ENCODE measurements at places on chromosomes 12 and 14.

DNA sequence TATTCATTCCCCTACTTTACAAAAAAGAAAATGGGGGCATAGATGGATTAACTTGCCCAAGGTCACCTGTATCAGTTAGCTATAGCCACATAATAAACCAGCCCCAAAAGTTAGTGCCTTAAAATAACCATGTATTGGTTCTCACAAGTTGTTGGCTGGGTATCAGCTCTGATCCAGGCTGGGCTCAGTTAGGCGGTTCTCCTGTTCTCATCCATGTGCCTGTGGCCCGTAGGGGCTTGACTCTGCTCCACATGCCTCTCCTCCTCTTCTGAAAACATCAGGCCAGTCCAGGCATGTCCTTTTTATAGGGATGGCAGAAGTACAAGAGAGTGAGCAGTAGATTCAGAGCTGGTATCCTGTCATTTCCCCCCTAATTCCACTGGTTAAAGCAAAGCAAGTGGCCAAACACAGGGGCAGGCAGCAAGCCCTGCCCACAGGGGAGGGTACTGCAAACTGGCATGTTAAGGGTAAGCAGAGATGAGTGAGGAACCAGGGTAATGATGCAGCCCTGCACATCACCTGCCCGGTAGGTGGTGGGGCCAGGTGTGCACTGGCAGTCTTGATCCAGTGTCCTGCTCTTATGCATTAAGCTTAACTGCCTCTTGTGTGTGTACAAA is 47.9 kb upstream of the TUNAR start:
- DNase-seq: no peak

GRCh38 chr12:56315249-56315621 is 553 bp downstream of the CNPY2 start:
- no peak for DNase-seq

DNA sequence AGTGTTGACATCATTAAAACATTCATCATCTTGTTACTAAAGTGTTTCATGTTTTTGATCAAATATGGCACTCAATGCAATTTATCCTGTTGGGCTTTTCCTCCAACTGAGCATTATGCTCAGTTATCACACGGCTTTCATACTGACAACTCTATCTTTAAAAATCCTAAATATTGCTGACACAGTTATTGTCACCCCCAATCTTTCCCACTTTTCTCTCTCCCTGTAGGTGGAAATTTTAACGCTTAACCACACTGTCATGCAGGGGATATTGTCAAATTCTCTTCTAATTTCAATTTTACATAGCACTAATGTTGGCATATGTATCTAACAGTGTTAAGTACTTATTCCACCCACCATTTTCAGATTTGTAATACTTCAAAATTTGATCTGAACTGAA is 59.7 kb upstream of the GPHB5 start:
- DNase-seq: no peak

DNA sequence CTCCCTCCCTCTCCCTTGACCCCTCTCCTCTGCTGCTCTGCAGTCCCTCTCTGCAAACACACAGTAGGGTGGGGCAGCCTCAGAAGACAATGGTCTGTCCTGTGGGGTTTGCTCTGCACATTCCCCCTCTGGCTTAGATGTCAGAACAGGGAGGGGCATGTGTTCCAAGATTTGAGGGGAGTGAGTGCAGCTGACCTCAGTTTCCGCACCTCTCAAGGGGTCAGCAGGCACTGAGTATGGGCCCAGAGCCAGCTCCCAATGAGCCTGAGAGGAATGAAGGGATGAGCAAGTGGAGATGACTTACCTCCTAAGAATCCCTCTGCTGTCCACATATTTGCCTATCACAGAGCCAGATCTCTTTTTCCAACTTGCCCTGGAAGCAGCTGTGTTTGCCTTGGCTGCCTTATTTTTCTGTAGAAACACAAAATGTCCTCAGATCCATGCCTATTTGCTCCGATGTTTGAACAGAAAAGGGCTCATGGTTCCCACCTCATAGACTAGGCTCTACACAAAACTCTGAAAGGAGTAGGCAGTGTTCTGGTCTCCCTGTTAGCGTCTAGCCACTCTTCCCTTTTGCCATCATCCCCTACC is 111.4 kb downstream of the CRACR2A start:
- no peak for DNase-seq

DNA sequence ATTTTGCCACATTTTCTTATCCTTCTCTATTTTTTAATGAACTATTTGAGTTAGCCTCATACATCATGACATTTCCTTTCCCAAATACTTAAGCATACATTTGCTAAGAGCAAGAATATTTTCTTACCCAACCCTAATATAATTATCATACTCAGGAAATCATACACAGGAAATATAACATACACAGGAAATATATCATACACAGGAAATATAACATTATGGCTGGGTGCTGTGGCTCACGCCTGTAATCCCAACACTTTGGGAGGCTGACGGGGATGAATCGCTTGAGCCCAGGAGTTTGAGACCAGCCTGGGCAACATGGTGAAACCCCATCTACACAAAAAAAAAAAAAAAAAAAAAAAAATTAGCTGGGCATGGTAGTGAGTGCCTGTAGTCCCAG is 4.9 kb downstream of the NCKAP1L start:
- no peak for DNase-seq

DNA sequence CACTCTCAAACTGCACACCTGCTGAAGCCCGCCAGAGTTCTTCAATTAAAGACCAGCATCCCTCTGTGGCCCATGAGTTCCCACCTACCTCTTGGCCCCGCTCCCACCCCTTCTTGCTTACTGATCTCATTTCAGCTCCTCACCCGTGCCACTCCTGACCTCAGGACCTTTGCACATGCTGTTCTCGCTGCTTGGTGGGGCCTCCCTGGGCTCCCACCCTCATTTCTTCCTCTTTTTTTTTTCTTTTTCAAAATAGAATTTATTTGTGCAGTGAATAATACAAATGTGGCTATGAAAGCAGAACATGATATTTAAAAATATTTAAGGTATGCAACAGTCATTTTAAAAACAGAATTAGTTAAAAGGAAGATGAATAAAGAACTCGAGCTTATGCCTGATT is 8.5 kb upstream of the SERPINA9 start:
- DNase-seq: no peak

- no peak for DNase-seq
These were observed 791.6 kb downstream of the DIO2 start for GRCh38 chr14:79419571-79420327.

- DNase-seq: no peak
These were observed 124.4 kb upstream of the KRR1 start for GRCh38 chr12:75635606-75636444.

- DNase-seq: no peak
These were observed 115.9 kb upstream of the TMPO start for GRCh38 chr12:98399532-98399931.

GRCh38 chr12:110931315-110931728 is 10.9 kb upstream of the MYL2 start:
- no peak for DNase-seq

DNA sequence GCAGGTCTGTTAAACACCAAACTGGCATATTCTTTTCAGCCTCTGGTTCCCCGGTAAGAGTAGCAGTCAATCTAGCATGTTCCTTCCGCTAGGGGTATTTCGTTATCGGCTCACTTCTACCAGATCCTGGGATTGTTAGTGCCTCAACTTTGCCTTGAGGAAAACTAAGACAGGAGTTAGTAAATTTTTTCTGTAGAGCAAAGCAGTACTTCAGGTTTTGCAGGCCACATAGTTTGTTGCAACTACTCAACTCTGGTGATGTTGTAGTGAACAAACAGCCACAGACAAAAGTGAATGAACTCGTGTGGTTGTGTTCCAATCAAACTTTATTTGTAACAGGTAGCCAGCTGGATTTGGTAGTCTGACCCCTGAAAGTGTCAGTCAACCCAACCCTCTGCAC is 6.3 kb upstream of the CDH24 start:
- no peak for DNase-seq

- peak; percentile 67 for DNase-seq
These were observed 1.2 kb downstream of the TARBP2 start for GRCh38 chr12:53502331-53502730.

- DNase-seq: no peak
These were observed 274.7 kb downstream of the DAD1 start for GRCh38 chr14:22314183-22314820.

DNA sequence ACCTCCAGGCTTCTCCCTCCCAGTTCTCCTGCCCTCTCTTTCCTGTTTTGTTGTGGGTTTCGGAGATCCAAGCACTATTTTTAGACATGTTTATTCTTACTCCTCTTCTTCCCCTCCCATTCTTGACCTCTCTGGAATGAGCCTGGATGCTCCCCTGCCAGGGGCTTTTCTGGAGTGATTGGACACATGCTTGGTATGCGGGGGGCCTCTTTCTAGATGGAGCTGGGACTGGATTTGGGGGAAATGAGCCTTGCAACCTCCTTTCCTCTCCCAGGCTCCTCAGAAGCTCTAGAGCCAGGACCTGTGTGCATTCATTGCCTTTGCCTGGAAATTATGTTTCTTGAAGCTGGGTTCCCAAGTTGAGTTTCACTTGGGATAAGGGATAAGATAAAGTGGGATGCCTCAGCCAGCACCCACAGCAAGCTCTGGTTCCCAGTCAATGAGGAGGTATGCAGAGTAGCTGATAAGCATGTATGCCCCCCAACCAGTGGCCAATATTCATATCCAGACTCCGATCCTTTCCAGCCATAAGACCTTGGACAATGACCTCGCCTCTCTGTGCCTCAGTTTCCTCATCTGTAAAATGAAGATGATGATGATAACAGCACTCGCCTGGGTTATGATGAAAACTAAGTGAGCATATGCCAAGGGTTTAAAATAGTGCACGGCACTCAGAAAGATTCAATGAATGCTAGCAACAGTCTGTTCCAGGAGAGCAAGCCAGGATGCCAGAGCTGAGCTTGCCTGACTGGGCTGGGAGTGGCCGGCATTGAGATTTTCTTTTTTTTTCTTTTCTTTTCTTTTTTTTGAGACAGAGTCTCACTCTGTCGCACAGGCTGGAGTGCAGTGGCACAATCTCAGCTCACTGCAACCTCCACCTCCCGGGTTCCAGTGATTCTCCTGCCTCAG is 97.8 kb downstream of the SCARB1 start:
- no peak for DNase-seq

- no peak for DNase-seq
These were observed 449.5 kb downstream of the VRK1 start for GRCh38 chr14:97246648-97247047.

DNA sequence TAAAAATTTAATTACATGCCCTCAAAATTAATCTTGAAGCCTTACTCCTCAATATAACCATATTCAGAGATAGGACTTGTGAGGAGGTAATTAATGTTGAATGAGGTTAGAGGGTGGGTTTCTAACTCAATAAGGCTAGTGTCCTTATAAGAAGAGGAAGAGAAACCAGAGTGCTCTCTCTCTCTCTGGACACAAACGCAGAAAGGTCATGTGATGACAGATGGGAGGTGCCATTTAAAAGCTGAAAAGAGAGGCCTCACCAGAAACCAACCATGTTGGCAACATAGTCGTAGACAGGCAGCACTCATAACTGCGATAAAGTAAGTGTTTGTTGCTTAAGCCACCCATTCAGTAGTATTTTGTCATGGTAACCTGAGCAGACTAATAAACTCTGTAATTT is 378.5 kb upstream of the LMO3 start:
- no peak for DNase-seq

DNA sequence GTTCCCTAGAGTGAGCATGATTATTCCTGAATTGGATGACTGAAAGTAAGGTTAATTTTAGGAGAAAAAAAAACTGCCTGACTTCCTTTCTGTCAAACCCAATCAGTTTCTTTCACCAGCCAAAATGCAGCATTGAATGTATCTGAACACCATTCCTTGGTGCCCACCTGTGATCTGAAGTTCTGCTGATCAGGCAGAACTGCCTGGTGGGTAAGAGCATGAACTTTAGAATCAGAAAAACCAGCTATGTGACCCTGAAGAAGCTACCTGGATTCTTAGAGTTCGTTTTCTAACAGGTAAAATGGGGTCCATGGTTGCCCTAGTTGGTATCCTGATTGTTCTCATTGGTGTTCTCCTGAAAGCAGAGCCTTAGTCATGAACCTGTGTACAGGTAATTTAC is 506.9 kb downstream of the MED13L start:
- DNase-seq: no peak

GRCh38 chr12:106581543-106582248 is 1.1 kb upstream of the RFX4 start:
- DNase-seq: no peak

- no peak for DNase-seq
These were observed 18.9 kb downstream of the BICD1 start for GRCh38 chr12:32125455-32126084.

- peak; percentile 24 for DNase-seq
These were observed 175.2 kb upstream of the HMGA2 start for GRCh38 chr12:65649126-65649525.

GRCh38 chr14:102450206-102451063 is 59.1 kb downstream of the ANKRD9 start:
- no peak for DNase-seq

GRCh38 chr12:82605115-82605514 is 81.6 kb upstream of the TMTC2 start:
- DNase-seq: no peak

GRCh38 chr12:129570796-129571400 is 332.9 kb downstream of the TMEM132D start:
- DNase-seq: no peak

GRCh38 chr14:103562429-103563225 is at the start of the genes BAG5 and COA8:
TSS of gene BAG5 (minus strand) at chr14:103562657. CDS start at chr14:103561164, 1,493 bp downstream.
TSS of gene COA8 (plus strand) at chr14:103562960. CDS start at chr14:103563002, 42 bp downstream.
- DNase-seq: peak; percentile 78

GRCh38 chr12:76554405-76555230 is 5.0 kb downstream of the OSBPL8 start:
- no peak for DNase-seq

GRCh38 chr14:72120315-72120714 is 188.1 kb downstream of the RGS6 start:
- DNase-seq: no peak

DNA sequence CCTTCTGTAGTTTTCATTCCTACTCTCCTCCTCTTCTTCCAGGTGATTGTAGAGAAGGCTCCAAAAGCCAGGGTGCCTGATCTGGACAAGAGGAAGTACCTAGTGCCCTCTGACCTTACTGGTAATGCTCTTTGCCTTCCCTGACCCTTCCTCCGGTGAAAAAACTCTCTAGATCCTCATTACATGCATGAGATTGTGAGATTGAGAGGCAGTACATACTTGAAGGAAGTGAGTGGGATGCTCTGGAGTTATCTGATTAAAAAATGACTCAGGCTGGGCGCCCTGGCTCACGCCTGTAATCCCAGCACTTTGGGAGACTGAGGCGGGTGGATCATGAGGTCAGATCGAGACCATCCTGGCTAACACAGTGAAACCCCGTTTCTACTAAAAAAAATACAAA is 5.3 kb downstream of the GABARAPL1 start:
- DNase-seq: no peak
